GM20000 (cell line): ENCODE measurements at places on chromosomes 3 and 15.

DNA sequence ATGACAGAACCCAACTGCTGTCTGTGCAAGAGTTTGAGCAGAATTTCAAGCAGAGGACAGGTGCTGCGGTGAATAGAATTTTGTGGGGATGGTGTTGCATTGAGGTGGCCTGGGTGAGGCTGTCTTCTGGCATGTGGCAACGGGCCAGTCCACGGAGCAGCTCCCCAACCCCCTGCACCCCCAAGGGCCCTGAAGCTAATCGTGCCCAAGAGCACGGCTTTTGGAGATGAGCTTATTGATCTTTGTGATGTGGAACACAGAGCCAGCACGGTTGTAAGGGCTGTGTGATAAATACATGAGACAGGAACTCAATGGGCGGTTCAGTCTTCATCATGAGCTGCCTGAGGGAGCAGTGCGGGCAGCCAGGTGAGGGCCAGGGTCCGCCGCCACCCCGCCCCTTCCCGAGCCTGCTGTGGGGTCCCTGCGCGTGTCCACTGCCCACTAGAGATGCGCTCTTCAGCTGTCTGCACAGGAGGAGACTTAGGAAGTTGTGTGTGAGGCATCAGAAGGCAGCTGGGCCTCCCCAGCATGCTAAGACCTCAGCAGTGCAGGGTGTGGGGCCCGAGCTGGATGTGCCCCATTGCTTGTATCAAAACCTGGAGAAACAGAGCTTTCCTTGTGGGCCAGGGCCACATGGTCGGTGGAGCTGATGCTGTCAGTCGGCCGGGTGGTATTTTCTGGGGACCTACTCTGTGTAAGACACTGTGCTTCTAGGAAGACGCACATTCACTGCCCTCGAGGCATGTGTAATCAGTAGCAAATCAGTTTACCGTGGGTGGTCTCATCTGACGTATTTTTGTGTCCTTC lies 90.5 kb downstream of the CHRNA7 start:
- DNase-seq = no peak

GRCh38 chr3:34203386-34203785 lies 405.0 kb downstream of the PDCD6IP start:
- no peak for DNase-seq

- DNase-seq = no peak
Measured at GRCh38 chr3:188505151-188505550, 351.2 kb downstream of the LPP start.

DNA sequence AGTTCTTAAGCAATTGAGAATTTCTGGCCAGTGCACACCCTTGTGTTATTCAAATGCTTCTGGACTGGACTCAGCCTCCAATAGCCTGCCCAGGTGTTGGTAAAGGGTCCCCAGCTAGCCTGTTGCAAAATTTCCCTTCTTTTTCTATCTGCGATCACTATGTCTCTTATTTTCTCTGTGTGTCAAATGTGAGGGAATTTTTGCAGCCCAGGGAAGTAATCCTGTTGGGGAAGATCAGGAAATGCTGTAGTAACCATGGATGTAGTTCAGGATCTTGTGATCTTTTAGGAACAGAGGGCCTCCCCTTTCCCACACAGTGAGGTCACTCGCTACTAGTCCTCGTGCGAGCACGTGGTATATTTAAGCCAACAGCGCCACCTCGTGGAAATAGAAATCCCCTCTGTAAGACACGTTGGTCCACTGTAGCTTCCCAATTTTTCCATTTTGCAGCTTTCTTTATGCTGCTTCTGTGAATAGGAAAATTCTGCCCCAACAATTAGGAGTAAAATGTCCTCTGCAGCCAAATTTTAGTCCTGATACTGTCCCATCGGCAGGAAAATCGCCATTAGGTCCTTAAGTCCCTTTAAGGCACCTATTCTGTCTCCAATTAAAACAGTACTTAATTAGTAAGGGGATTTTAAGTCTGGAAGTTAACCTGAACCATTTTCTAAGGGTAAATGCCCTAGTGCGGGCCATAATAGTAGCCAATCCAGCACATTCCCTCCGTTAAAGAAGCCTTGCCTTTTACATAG lies 4.0 kb upstream of the SMCO1 start:
- DNase-seq = peak; percentile 25

DNA sequence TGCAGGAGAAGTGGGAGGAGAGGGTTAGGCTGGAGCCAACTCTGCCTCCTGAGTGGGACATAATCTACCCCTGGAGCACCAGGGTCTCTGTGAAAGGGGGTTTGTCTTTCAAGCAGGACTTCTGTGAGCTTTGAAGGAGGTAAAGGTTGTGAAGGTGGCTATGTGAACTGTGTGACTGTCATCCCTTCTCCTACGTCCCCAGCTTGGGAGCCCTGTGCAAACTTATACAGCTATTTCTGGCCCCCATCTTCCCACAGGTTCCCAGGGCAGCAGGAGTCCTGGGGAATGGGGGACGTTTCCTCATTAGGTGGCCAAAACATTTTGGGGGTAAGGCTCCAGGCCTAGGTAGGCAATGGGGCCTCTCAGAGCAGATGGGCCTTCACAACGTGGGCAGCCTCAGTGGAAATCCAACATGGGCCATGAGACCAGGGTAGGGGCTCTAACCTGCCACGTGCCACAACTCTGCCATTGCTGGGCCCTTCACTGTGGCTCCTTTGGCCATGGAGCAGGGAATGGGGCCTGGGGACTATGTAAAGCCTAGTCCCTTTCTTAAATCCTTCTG lies 3.5 kb downstream of the VIPR1 start:
- no peak for DNase-seq

- DNase-seq = no peak
Measured at GRCh38 chr3:140247775-140248174, 312.8 kb downstream of the CLSTN2 start.

- no peak for DNase-seq
Measured at GRCh38 chr15:65171428-65171827, 13.7 kb downstream of the CLPX start.

GRCh38 chr3:87082796-87083440 lies 92.0 kb upstream of the VGLL3 start:
- peak; percentile 44 for DNase-seq

GRCh38 chr3:122281891-122282290 lies 43.2 kb upstream of the CSTA start:
- DNase-seq = no peak

GRCh38 chr3:40502034-40502433 lies 3.8 kb upstream of the ZNF620 start:
- no peak for DNase-seq

DNA sequence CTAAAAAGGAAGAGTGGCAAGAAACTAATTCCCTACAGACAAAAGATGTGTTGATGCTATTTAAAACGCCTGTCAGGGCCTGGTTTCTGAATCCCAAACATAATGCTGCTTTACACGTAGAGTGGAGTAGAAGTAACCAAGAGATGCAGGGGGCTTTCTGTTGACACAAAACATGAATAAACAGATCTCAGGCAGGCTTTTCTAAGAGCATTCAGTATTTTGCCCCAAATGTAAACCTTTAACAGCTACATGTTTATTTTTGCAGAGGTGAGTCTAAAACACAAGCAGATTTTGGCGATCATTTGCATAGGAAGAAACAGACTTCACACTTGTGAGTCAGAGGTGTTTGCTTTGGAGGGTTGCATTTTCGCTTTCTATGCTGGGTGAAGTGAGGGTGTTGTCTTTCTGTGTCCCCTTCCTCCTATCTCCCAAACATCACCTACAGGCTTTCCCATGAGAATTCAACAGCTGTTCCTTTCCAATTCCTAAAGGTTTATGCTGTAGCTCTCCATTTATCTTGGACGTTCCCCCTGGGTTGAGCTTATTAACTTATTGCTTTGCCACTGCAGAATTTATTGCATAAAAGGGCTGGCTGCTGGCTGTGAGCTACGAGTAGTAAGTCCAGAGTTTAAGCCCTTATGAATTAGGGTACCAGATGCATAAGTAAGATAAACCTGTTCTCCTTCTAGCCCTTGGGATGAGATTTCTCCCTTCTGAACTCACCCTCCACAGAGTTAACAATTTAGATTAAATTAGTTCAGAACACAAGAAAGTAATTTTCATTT lies 156.7 kb downstream of the DIPK2A start:
- peak; percentile 47 for DNase-seq

DNA sequence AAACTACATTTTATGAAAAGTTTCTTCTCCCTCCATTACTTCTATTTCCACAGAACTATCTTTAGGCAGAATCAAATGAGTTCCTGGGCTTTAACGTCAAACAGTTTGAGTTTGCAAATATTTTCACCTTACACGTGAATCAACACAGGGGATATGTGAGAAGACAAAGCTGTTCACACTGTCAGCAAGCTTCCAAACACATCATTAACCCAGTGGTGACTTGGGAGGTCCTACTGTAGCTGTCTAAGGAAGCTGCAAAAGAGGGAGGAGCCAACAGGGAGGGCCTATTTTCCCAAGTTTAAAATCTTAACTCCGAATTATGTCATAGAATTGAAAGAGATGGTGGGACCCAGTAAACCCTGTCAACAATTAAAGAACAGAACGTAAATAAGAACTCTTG lies 337.8 kb upstream of the DNAJC19 start:
- no peak for DNase-seq

DNA sequence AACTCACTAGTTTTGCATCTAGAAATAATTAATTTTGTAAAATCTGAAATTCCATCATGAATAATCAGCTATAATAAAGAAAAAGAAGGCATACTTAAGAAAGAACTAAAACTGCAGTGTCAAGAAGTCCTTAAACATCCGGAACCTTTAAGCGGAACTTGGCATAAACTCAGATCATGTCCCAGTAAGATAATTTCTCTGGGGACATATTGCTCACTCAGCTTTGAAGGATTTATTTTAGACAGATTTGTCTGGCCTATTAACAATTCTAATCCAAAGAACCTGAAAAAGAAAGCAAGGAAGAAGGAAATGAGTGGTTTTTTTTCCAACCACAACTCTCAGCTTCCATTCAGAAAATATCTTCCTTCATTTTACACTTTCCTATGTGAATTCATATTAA lies 850.3 kb downstream of the ROBO1 start:
- no peak for DNase-seq

GRCh38 chr3:39255503-39256325 lies 24.1 kb downstream of the CX3CR1 start:
- DNase-seq = peak; percentile 73

DNA sequence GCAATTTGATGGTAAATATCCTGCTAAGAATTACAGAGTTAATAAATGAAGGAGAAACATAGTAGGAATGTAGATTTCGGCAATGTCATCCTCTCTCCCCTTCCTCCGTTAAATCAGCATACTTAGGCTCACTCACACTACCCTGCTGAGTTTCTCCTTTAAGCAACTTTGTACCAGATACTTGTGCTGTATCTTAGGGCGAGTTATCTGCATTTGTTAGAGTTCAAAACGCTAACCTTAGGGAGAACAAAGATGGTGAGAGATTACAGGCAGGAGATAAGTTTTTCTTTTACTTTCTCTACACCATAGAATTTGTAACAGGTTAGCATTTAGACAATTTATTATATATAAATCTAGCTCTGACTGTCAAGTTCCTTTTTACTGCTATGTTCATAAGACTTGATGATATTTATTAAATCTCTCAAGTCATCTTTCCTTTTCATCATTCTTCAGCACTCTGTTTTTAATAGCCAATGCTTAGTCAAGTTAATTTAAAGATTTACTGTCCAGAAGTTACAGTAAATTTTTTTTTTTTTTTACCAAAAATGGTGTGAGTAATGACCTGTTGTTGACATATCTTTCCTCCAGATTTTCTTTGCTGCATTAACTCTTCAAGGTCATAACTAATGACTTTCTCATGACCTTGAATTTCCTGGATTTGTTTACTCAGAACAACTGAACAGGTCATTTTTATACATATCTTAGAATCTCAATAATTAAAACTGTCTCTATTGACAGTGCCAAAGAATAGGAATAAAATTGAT lies 22.2 kb downstream of the SUCNR1 start:
- no peak for DNase-seq

DNA sequence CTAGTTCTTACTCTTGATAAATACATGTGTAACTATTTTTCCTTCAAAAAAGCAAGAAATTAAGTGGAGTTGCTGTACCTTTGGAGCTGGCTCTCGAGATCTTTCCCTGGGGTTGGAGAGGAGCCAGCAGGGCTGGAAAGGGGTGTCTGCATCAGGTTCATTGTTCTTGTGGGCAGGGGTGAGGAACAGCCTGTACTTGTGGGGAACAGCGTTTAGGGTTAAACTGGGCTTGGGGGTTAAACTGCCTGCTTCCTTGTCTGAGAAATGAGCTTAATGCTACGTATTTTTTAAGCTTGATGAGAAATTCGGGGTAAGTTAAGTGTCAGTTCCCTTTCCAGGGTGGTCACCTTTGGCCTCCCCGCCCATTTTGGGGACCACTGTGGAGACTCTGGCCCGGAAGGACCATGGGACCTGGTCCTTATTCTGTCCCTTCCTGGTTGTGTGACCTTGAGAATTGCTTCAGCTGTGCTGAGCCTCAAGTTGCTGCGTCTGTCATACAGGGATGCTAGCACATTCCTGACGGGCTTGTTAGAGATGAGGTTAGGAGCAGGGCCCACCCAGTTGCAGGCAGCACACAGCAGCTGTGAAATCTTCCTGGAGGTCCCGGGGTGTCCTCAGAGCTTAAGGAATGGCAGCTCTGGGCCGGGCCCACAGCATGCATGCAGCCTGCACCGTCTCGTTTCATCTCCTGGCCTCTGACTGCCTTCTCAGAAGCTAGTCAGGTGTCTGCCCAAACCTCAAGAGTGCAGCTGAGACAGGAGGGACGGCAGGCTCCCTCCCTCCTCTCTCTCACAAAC lies 11.6 kb downstream of the H1-8 start:
- no peak for DNase-seq

DNA sequence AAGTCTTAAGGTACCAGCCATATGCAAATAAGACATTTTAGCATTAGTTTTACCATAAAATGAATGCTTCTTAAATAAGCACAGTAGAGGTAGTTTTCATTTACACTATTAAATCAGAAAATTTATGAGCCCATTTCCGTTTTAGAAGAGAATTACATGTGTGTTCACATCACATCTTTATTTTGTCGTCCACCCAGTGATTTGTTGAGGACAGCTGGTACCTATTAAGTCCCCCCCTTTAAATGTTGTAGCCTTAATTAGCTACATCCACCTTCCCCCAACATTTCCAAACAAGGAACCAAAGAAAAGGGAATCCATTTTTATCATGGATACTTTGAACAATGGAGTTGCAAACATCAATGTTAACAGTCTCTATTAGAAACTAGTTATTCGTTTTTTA lies 6.8 kb downstream of the IL17RD start:
- DNase-seq = no peak

DNA sequence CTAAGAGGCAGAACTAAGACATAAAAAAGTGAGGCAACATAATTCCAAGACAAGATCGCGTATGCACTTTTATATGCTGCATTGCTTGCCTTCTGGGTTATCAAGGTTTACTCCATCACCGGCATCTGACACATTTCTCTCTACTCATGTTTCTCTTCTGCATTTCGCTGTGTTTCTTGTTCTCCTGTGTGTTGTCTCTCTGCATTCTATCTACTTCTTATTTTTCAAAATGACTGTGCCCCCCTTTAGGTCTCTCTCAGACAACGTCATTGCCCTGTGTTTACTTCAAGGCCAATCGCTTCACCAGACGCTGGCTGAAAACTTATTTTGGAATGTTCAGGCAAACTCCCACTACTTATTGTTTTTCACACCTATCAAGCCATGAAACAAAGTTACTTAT lies 280.4 kb downstream of the KCNH8 start:
- no peak for DNase-seq

- no peak for DNase-seq
Measured at GRCh38 chr15:73593304-73594074, 39.7 kb downstream of the NPTN start.
